Stomach (tissue), 19 donors: ENCODE measurements at places on chromosomes 5 and 9. TPM values are rescaled to one million over a fixed set of nuclear protein-coding genes. Genes with fewer than 3 reads are reported as not detected.

- peak; percentile 38 for DNase-seq
Observed at GRCh38 chr9:33170464-33171415, 3.6 kb upstream of the B4GALT1 start.

DNA sequence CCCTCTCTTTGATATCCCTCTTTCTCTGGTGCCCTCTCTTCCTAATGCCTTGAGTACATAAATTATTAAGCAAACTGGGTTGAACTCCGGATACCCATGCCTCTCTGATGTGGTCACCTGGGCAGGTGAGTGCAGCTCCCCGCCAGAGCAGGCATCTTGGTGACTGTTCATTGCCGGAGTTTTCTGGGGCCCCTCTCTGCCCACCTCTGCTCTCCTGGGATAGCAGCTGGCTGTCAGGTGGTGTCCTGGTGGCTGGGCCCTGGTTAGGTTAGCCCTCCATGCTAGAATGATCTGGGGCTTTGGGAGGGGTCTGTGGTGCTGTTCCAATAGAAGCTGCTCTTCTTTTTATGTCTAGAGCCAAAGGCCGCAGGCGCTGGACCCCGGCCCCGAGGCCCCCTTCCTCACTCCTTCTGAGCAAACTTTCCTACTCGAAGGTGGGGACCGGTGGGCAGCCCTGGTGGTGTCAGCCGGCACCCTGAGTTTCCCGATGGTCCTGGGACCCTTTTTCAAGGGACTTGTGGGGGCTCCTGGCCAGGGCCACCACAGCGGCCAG lies 4.9 kb upstream of the SCGB3A1 start:
- DNase-seq = peak; percentile 24

GRCh38 chr5:56330167-56330566 lies 97.0 kb upstream of the ANKRD55 start:
- no peak for DNase-seq

DNA sequence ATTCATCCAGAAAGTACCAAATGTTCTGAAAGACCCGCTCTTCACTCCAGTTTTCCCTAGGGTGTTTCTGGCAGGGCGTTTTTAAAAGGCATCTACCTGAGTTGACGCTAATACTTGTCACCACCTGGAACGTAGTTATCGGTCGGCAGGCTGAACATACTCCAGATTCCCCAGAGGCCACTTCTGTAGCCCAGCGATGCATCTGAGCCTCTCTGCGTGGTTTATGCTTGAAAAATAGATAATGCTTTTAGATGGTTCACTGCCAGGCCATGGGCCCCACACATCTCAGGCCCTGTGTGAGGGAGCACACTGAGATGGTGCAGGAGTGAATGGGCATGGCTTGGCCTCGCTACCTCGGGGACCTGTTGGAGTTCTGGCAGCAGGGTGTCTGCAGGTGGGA lies 33.0 kb upstream of the NCS1 start:
- no peak for DNase-seq

DNA sequence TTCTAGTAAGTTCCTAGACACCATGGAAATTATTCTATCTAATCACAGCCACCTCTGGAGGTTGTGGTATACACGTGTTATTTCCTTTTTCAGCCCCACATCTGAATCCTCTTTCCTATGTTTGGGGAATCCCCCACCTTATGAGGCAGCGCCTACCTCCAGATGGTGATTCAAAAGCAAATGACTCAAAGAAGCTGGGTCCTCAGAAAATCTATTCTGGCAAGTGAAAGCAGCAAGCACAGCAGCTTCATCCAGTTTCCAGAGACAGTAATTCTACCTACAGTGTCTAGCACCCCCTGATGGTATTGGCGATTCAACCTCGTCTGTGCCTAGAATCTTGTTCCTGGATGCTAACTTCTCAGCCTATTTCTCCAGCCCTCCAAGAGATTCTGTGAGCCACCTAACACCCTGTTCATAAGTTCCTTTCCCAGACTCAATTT lies 43.0 kb downstream of the STRBP start:
- no peak for DNase-seq

DNA sequence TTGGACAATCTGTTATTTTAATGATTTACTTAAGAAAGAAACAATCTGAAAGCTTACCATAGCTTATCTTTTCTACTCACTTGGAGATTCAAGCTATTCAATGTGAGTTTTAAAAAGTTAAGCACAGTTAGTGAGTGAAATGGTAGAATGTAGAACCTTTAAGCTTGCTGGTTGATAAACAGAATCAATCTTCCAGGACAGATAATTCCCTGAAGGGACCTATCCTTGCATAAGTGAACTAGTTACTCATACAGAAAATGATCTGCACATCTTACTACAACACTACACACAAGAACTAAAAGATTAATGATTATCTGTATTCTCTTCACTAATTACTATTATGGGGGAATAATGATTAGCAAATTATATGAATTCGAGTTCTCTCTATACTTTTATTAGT lies 165.6 kb downstream of the PALM2AKAP2 start:
- DNase-seq = no peak

- no peak for DNase-seq
Observed at GRCh38 chr9:86975606-86976005, 28.3 kb upstream of the GAS1 start.

- DNase-seq = no peak
Observed at GRCh38 chr9:1456301-1457024, 406.3 kb downstream of the DMRT2 start.

DNA sequence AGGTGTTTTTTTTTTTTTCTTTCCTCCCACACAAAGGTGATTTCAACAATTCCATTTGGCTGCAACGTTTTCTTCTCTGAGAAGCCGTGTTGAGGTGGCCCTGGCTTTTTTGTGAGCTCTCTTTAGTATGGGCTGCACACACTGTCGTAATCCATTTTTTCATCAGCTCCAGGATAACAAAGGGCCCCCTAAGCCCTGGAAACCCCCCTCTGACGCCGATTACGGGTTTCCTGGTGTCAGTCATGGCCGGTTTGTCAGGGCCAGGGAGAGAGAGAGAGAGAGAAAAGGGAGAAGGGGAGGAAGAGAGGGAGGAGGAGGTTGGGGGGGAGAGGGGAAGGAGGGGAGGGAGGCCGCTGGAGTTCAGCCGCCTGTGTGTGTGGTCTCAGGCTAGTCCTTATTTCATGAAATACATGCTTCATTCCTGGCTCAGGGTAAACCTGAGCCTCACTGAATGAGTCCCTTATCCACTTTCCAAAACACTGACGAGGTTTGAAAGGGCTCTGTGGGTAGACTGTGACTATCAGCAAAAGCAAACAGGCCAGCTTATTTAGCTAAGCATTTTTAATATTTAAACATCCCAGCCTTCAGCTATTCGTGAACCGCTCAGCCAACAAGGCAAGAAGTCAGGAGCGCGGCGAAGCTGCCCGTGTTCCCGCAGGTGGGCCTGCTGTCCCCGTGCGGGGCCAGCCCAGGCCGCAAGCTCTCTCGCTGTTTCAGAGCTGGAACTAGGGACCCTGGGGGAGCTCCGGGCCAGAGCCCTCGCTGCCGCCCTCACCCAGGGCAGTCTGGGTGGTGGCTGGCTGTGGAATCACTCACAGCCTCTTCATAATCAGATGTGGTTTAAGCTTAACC lies 172.8 kb downstream of the ERCC6L2 start:
- DNase-seq = peak; percentile 86

- DNase-seq = no peak
Observed at GRCh38 chr9:115983366-115983765, 170.2 kb upstream of the PAPPA start.

DNA sequence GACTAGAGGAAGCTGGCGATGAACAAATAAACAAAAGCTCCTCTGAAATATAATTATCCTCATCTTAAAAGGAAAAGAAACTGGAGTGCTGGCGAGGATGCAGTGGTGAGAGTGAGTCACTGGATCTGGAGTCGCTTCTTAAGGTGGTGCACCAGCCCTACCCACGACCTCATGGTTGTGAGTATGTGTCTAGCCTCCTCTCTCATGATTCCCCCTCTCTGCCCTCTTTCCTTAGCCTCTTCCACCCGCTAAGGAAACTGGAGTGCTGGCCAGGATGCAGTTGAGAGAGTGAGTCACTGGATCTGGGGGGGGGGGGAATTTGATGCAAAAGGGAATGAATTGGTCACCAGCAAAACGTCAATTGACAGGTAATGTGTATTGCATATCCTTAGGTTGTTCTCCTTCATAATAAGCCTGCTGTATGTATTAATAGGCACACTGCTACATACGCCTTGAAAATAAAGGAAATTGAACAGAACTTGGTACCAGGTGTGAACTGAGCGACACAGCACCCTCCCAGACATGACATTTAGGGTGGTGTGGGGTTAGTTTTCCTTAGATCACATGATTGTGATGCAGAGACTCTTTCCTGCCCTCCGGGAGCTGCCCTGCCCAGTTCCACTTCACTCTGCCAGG lies 36.3 kb upstream of the EBF1 start:
- no peak for DNase-seq

GRCh38 chr9:19940811-19941535 lies 152.1 kb upstream of the SLC24A2 start:
- DNase-seq = no peak

- DNase-seq = no peak
Observed at GRCh38 chr5:313806-314376, 7.6 kb upstream of the AHRR start.

GRCh38 chr9:110340306-110340705 lies 2.6 kb upstream of the TXNDC8 start:
- DNase-seq = no peak

GRCh38 chr5:78527925-78528324 lies 120.6 kb downstream of the LHFPL2 start:
- DNase-seq = no peak

GRCh38 chr5:431001-431710 lies 11.8 kb upstream of the EXOC3 start:
- DNase-seq = peak; percentile 81

DNA sequence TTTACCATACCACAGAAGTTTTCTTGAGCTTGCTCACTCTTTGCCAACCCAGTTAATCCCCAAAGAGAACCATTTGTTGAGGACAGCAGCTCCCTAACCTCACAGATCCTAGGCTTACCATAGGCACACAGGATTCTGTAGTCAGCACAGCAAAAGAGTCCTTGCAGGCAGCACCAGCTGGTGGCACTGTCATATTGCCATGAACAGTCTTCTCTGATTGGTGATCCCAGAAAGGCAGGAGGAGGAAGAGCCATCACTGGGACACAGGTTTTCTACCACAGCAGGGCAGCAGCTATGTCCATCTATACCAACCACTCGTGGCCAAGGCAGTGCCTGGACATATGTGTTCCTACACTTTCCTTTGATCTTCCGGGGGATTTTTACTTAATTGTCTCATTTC lies 297.1 kb upstream of the CD180 start:
- peak; percentile 37 for DNase-seq

- no peak for DNase-seq
Observed at GRCh38 chr5:37214550-37214949, 34.6 kb downstream of the CPLANE1 start.

- no peak for DNase-seq
Observed at GRCh38 chr5:139407517-139407916, 3.6 kb upstream of the SPATA24 start.

DNA sequence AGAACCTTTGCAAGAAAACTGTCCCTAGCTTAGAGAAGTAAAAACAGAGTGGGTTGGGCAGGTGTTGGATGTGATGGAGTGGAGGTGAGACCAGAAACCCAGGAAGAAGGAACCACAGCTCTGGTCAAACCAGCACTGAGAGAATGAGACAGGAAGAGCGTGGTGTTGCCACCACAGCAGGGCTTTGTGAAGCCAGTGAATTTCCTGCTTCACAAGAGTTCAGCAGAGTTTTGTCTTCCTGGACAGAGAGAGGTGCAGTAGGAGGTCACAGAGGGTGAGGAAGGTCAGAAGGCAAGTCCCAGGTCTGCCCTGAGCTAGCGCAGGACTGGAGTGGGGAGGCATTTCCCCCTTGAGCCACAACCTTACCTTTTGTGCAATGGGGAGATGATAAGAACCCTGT lies 2306.2 kb upstream of the ACO1 start:
- DNase-seq = no peak

GRCh38 chr9:137126786-137127185 lies 12.2 kb upstream of the GRIN1 start:
- no peak for DNase-seq

DNA sequence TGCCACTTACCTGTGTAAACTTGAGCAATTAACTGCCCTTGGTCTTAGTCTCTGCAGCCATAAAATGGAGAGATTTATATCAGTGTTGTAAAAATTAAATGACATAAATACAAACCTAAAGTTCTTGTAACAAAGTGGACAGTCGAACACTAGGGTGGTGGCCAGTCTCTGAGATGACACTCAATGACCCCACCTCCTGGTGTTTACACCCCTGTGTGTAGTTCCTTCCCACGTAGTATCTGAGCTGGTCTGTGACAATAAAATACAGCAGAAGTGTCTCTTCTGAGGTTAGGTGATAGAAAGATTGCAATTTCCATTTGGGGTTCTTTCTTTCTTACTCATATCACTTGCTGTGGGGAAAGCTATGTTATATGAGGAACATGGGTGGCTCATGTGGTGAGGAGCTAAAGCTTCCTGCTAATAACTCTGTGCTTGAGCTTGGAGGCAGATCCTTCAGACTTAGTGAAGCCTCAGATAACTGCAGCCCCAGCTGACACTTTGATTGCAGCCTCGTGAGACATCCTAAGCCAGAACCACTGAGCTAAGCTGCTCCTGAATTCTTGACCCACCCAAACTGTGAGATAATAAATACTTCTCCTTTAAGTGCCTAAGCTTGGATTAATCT lies 173.4 kb upstream of the CHD1 start:
- DNase-seq = no peak

- no peak for DNase-seq
Observed at GRCh38 chr9:38422555-38423260, 1.5 kb downstream of the IGFBPL1 start.

GRCh38 chr5:94793113-94793815 lies 174.8 kb downstream of the SLF1 start:
- DNase-seq = no peak

DNA sequence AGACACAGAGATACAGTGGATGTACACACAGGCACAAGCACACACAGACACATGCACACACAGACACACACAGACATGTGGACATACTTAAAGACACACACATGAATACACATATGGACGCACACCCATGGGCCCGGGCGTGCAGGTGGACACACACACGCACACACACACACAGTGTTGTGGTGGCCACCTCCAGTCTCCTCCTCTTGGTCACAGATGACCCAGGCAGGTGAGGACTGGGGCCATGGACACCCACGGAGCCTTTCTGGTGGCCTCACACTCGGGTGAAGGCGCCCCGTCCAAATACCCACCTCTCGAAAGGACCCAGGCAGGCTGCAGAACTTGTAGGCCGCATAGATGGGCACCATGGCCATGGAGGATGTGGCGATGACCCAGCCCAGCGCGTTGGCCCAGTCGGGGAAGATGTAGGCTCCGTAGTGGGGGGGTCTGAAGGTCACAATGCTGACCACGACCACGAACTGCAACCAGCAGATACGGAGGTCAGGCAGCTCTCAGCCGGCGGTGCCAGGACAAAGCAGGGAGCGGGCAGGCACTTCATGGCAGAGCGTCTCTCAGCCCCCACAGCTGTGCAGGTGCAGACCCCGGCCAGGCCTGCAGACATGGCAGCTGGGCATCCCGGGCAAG lies 42.5 kb downstream of the SLC6A3 start:
- DNase-seq = no peak

GRCh38 chr5:148682058-148683026 lies 28.0 kb upstream of the HTR4 start:
- DNase-seq = no peak

Gene SMIM33
- not detected for total RNA-seq

Gene C9orf50
- not detected for total RNA-seq

Gene PCDHA12
- total RNA-seq = not detected

Gene MYMK
- total RNA-seq = not detected

Gene RORB
- total RNA-seq = 0.58 TPM

Gene PCDHB7
- 1.8 TPM for total RNA-seq

Gene ZNF367
- 9.8 TPM for total RNA-seq

Gene MARCOL
- not detected for total RNA-seq

Gene TCF7
- total RNA-seq = 9.9 TPM

Gene IL13
- 0.55 TPM for total RNA-seq

Gene LCN15
- not detected for total RNA-seq

Gene PRRX2
- total RNA-seq = not detected

Gene PRR16
- total RNA-seq = 10.3 TPM

Gene CMYA5
- total RNA-seq = 13.8 TPM
